Glomerular endothelial cell (primary cell): ENCODE measurements at places on chromosomes 6 and 20.

DNA sequence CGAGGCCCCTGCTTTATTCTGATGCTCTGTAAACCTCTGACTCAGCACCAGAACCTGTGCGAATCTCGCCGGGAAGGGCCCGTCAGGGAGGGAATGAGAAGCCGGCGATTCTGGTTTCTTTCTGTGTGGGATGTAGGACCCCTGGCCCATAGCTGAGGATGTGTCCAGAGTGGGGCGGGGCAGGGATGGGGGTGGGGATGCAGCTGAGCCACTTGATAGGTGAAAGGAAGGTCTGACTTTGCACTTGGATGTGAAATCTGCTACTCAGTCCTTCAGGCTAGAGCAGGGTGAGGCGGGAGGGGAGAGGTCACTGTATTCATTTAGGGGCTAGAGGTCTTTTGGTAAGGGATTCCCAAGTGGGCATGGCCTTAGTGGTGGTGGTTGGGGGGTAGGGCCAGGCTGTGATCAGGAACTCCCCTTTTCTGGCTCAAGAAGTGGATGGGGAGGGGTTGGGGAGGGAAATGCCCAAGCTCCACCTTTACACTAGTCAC, 2.3 kb downstream of the TOX2 start:
- DNase-seq: no peak

DNA sequence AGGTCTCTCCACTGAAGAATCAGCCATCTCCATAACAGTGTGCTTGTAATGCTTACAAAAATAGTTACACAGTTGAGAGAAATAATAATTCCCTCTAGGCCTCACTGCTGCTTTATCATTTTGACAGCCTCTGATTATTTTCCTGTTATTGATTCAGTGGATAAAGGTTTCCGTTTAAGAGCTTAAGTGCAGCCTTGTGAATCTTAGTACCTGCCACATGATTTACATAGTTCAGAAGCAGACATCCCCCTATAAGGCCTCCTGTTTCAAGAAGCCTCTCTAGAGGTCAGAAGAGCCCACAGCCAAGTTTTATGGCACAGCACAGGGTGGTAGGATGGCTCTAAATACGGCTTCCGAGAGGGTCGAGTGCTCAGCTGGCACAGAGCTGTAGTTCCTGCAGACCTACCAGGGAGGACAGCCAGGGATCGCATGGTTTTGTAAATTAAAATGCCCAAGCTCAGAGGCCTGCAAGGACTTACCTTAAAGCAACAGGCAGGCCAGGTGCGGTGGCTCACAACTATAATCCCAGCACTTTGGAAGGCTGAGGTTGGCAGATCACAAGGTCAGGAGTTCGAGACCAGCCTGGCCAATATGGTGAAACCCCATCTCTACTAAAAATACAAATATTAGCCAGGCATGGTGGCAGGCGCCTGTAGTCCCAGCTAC, 17.6 kb upstream of the PYGB start:
- DNase-seq: no peak

- DNase-seq: no peak
These were observed 207.1 kb downstream of the NFATC2 start for GRCh38 chr20:51335329-51335841.

DNA sequence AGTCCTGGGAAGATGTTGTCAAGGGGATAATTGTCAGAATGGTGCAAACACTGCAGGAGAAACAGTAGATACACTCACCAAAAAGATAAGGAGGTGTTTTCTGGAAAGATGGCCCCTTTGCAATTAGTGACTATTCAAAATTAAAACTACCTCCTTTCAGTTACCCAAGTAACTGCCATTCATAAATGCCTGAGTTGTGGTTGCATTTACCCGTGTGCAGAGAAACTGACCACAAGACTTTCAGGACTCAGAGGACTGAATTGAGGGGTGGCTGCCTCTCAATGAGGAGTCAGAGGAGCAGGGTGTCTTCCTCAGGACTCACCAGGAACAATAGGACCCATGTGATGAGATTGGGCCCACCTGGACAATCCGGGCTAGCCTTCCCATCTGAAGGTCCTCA, 39.0 kb downstream of the GCM1 start:
- DNase-seq: no peak
